ENCODE measurements at places on chromosomes 5 and 9.

DNA sequence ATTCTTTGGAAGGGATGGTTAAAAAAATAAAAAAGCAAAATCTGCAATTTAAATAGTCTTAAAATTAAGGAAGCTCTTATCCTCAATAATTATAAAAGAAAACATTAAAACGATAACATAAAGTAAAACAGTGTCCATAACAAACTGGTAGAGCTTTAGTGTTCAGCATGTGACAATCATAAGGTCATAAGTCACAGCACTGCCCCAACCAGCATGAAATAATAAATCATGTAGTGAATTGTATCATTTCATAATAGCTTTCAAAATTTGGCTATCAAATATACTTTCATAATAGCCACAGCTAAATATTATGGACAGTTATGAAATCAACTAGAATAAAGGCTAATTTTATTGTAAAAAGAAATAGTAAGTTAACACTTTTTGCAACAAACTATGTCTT is 10.0 kb downstream of the NR3C1 start:
- no peak for DNase-seq

DNA sequence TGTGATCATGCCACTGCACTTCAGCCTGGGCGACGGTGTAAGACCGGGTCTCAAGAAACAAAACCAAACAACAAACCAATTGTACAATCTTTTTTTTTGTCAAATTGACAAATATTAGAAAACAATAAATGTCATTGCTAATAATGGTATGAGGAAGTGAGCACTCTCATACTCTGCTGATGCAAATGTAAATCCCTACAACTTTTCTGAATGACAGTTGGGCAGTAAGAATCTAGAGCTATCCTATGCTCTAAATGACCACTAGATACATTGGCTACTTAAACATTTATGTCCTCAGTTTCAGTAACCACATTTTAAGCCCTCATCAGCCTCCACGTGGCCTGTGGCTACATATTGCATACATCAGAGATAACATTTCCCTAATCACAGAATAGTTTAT is 256.2 kb downstream of the FER start:
- no peak for DNase-seq

DNA sequence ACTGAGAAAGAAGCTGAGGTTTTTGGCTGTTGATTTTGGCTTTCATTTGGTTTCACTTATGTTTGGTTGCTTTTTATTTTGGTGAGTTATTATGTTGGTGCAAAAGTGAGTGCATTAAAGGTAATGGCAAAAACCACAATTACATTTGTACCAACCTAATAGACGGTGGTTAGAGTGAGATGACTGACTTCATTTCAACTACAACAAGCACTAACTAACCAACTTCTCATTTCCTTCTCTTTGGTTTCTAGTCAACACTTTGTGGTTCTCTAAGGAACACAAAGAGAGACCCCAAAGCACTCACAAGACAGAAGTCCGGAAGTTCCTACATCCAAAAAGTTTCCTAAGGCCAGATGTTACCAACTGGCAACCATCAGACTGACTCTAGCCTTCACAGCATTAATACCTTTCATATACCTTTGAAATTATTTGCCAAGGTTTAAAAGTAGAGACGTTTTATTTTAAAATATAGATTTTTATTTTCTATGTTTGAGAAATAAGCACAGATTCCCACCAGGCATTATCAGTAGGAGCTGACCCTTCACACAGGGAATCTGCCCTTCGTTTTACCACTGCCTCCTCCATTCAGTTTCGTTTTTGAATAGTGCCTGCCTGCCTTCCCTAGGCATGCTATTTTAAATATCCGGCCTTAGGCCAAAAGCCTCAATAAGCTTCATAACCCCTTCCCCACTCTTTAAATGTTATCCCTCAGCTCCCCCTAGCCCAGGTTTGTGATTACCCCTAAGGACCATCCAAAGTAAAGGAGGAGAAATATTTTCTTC is 301.1 kb upstream of the PTGER4 start:
- DNase-seq, result no peak

DNA sequence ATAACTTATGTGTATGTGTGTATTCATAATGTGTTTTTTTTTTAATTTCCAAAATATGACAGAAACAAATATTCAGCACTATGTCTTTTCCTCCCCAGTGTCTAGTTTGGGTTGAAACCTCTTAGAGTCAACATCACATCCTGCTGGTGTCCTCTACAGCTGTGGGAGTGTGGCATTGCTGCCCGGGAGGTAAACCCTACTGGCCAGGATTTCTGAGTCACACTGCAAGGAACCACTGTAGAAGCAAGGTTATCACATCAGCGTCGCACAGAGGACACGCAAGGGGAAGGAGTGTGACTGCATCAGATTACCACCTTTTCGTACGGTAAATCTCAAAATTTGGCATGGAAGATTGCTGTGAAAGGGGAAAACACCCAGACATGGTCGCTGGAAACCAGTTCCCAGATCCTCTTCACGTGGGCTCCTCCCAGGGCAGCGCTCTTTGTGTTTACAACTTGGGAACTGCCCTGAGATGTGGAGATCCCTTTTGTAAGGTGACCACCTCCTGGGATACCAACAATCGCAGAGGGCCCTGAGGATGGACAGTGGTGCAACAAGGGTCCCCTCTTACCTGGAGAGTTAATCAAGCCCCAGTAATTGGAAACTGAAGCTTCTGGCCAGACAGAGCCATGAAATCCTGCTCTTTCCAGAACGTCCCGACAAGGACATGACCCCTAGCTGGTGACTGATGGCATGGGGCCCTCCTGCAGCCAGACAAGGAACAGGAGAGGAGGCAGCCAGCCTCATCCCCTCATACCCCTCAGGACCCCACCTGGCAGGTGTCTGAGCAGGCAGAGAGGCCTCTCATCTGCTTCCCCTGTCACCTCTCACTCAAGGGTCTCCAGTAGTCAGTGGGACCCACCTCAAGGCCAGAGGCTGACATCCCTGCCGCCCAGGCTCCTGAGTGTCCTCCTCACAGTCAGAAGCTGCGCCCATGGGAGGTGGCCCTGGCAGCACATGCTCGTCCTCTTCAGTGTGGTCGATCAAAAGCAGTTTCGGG is 194.7 kb downstream of the MED10 start:
- no peak for DNase-seq

GRCh38 chr5:72394688-72395087 is 74.5 kb downstream of the PTCD2 start:
- DNase-seq, result no peak

- no peak for DNase-seq
These were observed 18.7 kb downstream of the ROPN1L start for GRCh38 chr5:10460252-10460906.

DNA sequence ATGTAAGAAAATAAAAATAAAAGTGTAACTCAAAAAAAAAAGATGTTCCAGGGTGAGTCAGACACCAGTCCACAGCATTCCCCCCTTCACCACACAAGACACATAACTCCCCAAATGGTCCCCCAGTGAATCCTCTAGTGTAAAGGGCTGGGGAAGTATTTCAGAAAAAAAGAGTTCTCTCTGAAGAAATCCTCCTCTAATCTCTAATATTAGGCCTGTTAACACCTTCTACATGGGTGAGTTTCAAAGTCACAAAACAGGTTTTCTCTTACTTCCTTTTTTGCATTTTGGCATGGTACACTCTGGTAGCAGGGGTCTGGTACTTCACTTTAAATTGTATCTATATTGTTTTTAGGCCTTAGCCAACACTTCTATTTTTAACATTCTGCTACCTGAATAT is 28.2 kb downstream of the RNF145 start:
- no peak for DNase-seq

GRCh38 chr9:92637326-92637725 is 32.6 kb downstream of the IPPK start:
- no peak for DNase-seq

- no peak for DNase-seq
These were observed 1020.0 kb upstream of the ARRDC3 start for GRCh38 chr5:92402956-92403702.

GRCh38 chr5:123119334-123119986 is 30.4 kb downstream of the PRDM6 start:
- no peak for DNase-seq

DNA sequence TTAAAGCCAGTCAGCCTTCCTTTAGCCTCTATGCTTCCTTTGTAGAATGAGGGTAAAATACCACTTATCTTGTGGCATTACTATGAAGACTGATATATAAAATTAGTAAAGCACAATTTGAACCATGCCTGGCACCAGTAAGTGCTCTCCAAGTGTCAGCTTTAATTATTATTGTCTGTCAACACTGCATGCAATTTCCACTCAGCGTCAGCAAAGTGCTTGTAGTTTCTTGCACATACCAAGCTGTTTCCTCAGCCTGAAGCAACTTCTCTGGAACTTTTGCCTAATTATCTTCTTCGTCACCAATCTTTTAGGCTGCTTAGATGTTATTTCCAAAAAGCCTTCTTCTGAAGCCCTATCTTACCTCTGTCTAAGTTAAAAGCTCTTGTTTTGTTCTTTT is 177.3 kb downstream of the CDC42SE2 start:
- DNase-seq, result no peak

DNA sequence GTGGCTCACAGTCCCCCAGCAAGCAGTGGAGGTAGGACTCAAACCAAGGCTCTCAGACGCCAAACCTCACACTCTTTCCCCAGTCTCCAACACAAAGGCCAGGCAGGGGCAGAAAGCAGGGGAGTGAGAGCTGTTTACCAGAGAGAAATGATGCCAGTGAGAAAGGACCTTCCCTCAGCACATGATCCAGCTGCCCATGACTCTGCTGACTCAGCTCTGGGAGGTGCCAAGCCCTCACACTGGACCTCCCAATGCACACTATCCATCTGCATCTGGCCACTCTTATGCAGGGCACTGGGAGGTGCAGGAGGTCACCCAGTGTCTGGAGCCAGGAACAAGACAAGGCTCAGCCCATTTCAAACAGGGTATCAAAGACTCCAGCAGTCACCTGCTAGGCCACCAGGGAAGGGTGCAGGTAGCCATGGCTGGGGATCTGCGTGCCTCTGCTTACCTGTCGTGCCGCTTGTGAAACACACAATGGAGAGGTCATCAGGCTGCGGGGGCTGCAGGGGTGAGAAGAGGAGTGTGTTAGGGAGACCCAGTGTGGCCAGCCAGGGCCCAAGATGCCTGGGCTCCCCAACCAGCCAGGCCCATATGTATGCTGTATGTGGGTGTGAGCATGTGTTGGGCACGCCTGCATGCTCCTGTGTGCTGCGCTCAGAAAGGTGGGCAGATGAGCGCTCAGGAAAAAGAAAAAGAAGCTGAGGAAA is 26.3 kb downstream of the ACSL6 start:
- no peak for DNase-seq

DNA sequence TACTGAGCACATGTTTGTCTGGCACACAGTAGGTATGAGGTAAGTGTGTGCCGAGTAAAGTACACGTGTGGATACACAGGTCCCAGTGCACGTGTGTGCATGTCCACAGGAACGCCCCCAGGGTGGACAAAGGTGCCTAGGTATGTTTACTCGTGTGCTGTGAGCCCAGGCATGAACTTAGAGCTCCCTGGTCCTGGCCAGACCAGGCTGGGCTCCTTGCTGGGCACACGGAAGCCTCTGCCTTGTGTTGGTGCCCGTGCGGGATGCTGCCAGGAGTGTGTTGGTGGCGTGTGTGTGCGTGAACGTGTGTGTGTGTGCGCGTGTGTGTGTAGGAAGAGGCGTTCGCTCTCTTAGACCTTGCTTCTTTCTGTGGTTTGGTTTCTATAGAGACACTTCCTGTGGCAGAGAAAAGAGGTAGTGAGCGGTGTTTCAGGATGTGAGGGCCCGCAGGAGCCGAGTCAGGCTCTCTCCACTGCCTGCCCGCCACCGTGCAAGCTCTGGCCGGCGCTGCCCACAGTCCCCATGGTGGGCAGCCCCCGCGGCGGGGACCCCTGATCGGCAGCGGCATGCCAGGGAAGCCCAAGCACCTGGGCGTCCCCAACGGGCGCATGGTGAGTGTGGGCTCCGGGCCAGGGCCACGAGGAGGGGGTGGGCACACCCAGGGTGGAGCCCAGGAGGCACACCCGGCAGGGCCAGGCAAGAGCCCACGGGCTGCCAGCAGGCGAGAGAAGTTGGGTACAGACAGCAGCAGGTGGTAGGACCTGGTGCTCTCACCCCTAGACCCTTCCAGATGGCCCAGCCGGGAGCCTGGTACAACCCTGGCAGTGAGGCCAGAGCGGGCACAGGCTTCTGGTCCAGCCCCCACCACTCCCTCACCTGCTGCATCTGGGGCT is at the start of gene RGS14:
Gene RGS14 (plus strand): TSS at position 466 of the 893 bp plus-strand sequence. CDS start 101 bp downstream, at position 567.
- DNase-seq, result peak; percentile 59

- no peak for DNase-seq
These were observed 172.7 kb upstream of the RIOK2 start for GRCh38 chr5:97355775-97356174.

DNA sequence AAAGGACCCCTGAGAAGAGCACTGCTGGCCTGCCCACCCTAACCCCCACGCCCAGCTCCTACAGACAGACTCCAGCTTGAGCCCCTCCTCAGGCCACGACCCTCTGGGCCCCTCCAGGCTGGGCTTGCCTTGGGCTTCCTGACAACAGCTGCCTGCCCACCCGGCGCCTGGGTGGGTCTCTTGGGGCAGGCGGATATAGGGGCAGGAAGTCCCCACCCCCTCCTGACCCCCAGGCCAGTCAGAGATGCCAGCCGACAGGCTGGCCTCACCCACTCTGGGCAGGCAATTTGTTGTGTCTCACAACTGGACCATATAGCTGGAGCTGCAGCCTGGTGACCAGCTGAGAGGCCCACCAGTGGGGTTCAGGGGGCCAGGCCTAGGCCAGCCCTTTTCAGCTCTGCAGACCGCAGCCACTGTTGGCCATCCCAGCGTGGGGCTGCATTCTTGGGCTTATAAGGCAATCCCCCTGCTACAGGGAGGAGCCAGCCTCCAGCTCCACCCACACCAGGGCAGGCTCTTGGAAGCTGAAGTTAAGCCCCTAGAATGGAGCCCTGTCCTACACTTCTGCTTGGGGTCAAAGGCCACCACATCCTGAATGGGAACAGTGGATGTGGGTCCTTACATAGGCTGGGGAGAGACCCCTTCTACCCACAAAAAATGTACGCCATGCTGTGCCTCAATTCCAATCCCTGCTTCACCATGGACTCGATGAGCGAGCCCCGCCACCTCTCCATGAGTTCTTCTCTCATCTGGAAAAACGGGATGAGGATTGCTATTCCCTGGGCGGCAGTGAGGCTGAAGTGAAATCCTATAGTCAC is 2.0 kb downstream of the PDLIM7 start:
- no peak for DNase-seq

DNA sequence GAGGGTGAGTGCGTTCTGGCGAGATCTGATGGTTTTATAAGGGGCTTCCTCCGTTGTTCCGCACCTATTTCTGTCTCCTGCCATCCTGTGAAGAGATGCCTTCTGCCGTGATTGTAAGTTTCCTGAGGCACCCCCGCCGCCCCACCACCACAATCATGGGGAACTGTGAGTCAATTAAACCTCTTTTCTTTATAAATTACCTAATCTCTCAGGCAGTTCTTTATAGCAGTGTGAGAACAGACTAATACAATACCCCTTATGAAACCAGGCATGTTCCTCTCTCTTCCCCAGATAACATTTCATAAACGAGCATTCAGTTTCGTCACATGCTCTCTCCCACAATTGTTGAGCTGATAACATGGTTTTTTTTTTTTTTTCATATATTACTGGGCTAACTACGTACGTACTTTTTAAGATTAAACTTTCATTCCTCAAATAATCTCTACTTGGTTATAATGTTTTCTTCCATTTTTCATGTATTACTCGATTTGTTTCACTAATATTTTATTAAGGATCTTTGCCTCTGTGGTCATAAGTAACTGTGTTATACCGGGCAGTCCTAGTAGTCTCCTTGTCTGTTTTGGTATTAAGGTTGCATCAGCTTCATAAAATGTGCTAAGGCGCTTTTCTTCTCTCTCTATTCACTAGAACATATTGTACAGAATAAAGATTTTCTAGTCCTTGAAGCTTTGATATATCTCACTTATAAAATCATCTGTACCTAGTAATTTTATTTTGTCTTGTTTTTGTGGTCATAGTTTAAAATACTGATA is 64.9 kb upstream of the MVB12B start:
- no peak for DNase-seq

GRCh38 chr5:41748631-41749030 is 121.6 kb downstream of the OXCT1 start:
- no peak for DNase-seq

Measured in T follicular helper cell (primary cell).